SJSA1 (cell line): ENCODE measurements at places on chromosomes 16 and 17. TPM values are rescaled to one million over a fixed set of nuclear protein-coding genes. Genes with fewer than 3 reads are reported as not detected.

GRCh38 chr17:8837563-8838075 lies 29.9 kb downstream of the PIK3R6 start:
- H3K4me3 ChIP-seq: no peak overlapping the region
- peak; percentile 39 for DNase-seq
- H3K36me3 ChIP-seq: no peaks in the 10 kb centered on the region
- no peaks in the 10 kb centered on the region for H3K27me3 ChIP-seq
- peaks cover 7% of the 10 kb centered on the region; the same call in 1 of the 2 replicates for H3K4me1 ChIP-seq

GRCh38 chr16:76837872-76838271 lies 353.1 kb upstream of the MON1B start:
- no peak for DNase-seq
- no peaks in the 10 kb centered on the region for H3K36me3 ChIP-seq
- no peak overlapping the region for H3K27ac ChIP-seq
- H3K27me3 ChIP-seq: no peaks in the 10 kb centered on the region
- H3K4me1 ChIP-seq: no peaks in the 10 kb centered on the region

- peak; percentile 92 for DNase-seq
- H3K36me3 ChIP-seq: no peaks in the 10 kb centered on the region; the same call in none of the 2 replicates
- H3K4me1 ChIP-seq: peaks cover 44% of the 10 kb centered on the region
- H3K4me3 ChIP-seq: peak overlapping the region; percentile 86
- H3K27ac ChIP-seq: peak overlapping the region; percentile 80
- H3K27me3 ChIP-seq: peaks cover 30% of the 10 kb centered on the region
Measured at GRCh38 chr16:49855280-49855821, 561 bp downstream of the ZNF423 start.

GRCh38 chr16:27432558-27432957 lies 30.6 kb downstream of the IL21R start:
- H3K4me1 ChIP-seq: no peaks in the 10 kb centered on the region
- no peaks in the 10 kb centered on the region for H3K36me3 ChIP-seq
- no peak overlapping the region for H3K27ac ChIP-seq
- no peaks in the 10 kb centered on the region for H3K27me3 ChIP-seq
- no peak overlapping the region for H3K4me3 ChIP-seq

GRCh38 chr17:33016920-33017319 lies 25.3 kb downstream of the SPACA3 start:
- H3K27ac ChIP-seq: no peak overlapping the region
- H3K4me1 ChIP-seq: peaks cover 15% of the 10 kb centered on the region
- peak; percentile 32 for DNase-seq
- no peak overlapping the region for H3K4me3 ChIP-seq
- H3K27me3 ChIP-seq: no peaks in the 10 kb centered on the region; the same call in 1 of the 2 replicates

GRCh38 chr16:48158296-48158695 lies 2.5 kb upstream of the ABCC12 start:
- no peak for DNase-seq
- no peak overlapping the region for H3K27ac ChIP-seq
- H3K4me3 ChIP-seq: no peak overlapping the region

- no peaks in the 10 kb centered on the region for H3K36me3 ChIP-seq
- H3K4me3 ChIP-seq: no peak overlapping the region
- peaks cover 67% of the 10 kb centered on the region for H3K27me3 ChIP-seq
- peaks cover 16% of the 10 kb centered on the region for H3K4me1 ChIP-seq
- no peak for DNase-seq
Measured at GRCh38 chr17:60147553-60148223, 2.1 kb upstream of the CA4 start.

GRCh38 chr17:80826955-80827645 lies 164.5 kb upstream of the CHMP6 start:
- peaks cover 21% of the 10 kb centered on the region for H3K4me1 ChIP-seq
- peak; percentile 85 for DNase-seq
- peaks cover 49% of the 10 kb centered on the region for H3K36me3 ChIP-seq
- no peaks in the 10 kb centered on the region for H3K27me3 ChIP-seq

GRCh38 chr16:57697896-57698537 lies 3.4 kb downstream of the DRC7 start:
- peaks cover 3% of the 10 kb centered on the region; the same call in 1 of the 2 replicates for H3K27me3 ChIP-seq
- H3K4me3 ChIP-seq: no peak overlapping the region
- no peaks in the 10 kb centered on the region for H3K36me3 ChIP-seq

DNA sequence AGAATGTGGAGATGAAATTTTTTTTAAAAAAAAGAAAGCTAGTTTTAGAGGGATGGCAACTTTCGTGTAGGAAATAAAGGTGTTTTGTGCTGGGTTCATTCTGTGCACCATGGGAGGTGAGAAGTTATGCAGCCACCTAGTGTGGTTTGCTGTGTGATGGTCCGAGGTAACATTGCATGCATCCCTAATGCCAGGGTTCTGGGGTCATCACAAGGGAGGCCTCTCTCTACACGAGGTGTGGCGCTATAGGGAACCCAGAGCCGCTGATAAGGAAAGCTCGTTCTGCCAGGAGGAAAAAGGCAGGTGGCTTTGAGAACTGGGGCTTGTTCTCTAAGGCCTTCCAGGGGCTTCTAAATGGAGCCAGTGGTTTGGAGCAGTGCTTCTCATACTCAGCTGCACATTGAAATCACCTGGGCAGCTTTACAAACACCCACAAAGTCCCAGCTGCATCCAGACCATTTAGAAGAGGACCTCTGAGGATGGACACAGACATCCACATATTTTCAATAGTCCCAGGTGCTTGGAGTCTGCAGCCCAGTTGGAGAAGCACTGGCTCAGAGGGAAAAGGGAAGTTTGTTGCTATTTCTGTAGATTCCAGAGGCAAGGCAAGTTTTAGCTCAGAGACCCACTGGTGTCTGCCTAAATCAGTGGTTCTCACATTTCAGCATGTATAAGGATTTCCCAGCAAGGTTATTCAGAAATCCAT lies 43.5 kb downstream of the VPS35L start:
- H3K27me3 ChIP-seq: no peaks in the 10 kb centered on the region
- H3K4me3 ChIP-seq: no peak overlapping the region
- H3K27ac ChIP-seq: no peak overlapping the region
- H3K36me3 ChIP-seq: peaks cover 31% of the 10 kb centered on the region

- H3K4me3 ChIP-seq: no peak overlapping the region
- peaks cover 4% of the 10 kb centered on the region for H3K36me3 ChIP-seq
- peaks cover 22% of the 10 kb centered on the region for H3K4me1 ChIP-seq
- no peak for DNase-seq
- H3K27ac ChIP-seq: no peak overlapping the region
Measured at GRCh38 chr17:48611681-48612455, 1.1 kb upstream of the HOXB7 start.

GRCh38 chr16:4767872-4768548 lies 1.0 kb upstream of the ZNF500 start:
- H3K27ac ChIP-seq: peak overlapping the region; percentile 26; the same call in 1 of the 2 replicates
- H3K27me3 ChIP-seq: no peaks in the 10 kb centered on the region
- peaks cover 19% of the 10 kb centered on the region for H3K4me1 ChIP-seq
- H3K36me3 ChIP-seq: peaks cover 34% of the 10 kb centered on the region

- peaks cover 4% of the 10 kb centered on the region; the same call in 1 of the 2 replicates for H3K36me3 ChIP-seq
- no peak overlapping the region for H3K4me3 ChIP-seq
- H3K27me3 ChIP-seq: no peaks in the 10 kb centered on the region
- H3K4me1 ChIP-seq: peaks cover 33% of the 10 kb centered on the region
- peak overlapping the region; percentile 25 for H3K27ac ChIP-seq
Measured at GRCh38 chr17:75459590-75460267, 3.3 kb downstream of the TMEM94 start.

- no peaks in the 10 kb centered on the region for H3K4me1 ChIP-seq
- no peaks in the 10 kb centered on the region for H3K27me3 ChIP-seq
- H3K27ac ChIP-seq: no peak overlapping the region
Measured at GRCh38 chr17:16364625-16365024, 11.4 kb upstream of the CENPV start.

DNA sequence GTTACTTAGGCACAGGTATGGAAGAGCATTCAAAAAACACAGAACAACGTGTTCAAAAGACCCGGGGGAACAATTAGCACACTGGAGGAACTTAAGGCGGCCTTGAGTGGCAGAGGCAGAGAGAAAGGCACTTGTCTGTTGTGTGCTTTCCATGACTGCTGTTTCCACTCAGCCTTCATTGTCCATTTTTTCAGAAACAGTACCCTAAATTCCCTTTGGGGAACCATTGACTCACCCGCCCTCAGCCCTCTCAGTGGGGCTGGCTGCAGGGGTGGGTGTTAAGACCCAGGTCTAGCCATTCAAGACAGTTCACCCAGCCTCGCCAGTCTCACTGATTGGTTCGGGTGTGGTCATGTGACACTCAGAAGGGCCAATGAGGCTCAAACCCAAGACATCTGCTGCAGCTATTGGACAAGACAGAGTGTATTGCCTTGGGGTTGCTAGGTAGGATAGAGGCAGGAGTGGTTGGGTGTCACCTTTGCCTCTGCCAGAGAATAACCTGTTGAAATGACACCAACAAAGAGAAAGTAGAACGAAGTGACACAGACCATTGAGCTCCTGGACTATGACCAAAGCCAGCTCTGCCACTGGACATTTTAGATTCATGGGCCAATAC lies 19.6 kb upstream of the CEP20 start:
- H3K4me1 ChIP-seq: peaks cover 9% of the 10 kb centered on the region; the same call in 1 of the 2 replicates
- H3K4me3 ChIP-seq: no peak overlapping the region
- H3K36me3 ChIP-seq: no peaks in the 10 kb centered on the region
- peak; percentile 10 for DNase-seq
- no peaks in the 10 kb centered on the region for H3K27me3 ChIP-seq

RGS11 gene
- not detected in 2 replicates for total RNA-seq

AANAT gene
- not detected in 2 replicates for total RNA-seq

DNAH17 gene
- total RNA-seq: not detected in 2 replicates

CACNG5 gene
- total RNA-seq: not detected in 2 replicates

ITGA2B gene
- 0.29 TPM in 1 of 2 replicates, not detected in the other for total RNA-seq

ZSCAN10 gene
- total RNA-seq: not detected in 2 replicates

CMC2 gene
- 205 and 305 TPM in 2 replicates for total RNA-seq

TGFB1I1 gene
- 66.3 and 90.1 TPM in 2 replicates for total RNA-seq

EIF3C gene
- 53.2 and 76.5 TPM in 2 replicates for total RNA-seq
